ENCODE measurements at places on chromosomes 2 and 18.

DNA sequence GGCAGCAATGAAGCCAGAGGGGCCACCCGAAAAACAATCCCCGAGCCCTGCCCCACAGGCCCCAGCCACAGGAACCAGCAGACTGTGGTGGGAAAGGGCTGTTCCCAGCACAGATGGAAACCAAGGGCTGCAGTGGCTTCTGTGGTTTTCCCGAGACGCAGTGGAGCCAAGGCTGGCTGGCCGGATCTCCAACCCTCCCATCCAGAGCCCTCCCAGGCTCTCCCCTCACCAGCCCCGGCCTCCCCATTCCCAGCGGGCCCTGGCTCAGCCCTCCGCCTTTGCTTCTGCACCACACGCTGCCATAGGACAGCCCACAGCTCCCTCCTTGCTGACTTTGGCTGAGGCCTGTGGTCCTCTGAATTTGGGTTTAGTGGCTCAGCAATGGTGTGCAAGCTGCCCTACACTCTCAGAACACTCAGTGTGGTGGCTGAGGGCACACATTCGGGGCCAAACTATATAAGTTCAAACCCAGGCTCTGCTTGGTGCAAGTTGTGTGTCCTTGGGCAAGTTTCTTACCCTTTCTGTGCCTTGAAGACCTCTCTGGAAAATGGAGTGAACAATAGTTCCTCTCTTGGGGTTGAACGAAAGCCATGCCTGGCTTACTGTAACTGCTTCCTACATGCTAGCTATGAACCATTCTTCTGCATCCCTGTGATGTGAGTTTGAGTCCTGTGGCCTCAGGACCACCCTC is 200.1 kb downstream of the SMAD7 start:
- no peak for DNase-seq

DNA sequence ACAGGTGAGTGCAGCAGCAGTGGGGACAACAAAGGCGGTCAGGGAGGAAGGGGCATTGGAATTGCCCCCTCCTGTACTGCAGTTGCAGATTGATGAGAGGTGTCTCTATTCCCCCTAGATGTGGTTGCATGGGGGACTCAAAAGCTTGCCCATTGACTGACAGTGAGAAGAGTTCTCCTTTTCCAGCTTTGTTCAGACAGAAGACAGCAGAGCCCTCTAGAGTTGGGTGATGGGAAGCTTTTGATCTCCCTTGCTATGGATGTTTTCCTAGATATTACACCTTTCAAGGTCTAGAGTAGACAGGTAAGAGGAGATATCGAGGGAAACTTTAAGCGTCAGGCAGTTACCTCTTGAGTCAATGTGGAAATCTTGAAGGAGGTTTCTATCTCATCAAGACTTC is 2.9 kb downstream of the PROKR1 start:
- peak; percentile 12 for DNase-seq

GRCh38 chr2:220956429-220956828 is 615.7 kb downstream of the EPHA4 start:
- no peak for DNase-seq

DNA sequence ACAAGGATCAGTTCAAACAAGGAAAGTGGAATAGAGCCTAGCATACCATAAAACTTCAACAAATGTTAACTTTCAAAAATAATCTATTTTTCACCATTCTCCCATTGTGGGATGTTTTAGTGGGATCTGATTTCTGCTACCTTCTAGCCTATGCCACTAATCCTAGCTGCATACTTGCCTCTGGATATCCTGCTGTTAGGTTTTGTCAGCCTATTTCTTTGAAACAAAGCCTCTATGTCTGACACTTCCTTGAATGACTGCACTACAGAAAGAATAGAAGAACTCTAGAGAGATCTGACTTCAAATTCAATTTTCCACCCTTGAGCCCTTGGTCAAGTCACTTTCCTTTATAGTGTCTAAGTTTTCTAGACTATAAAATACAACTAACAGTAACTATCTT is 291.5 kb downstream of the PTH2R start:
- no peak for DNase-seq

DNA sequence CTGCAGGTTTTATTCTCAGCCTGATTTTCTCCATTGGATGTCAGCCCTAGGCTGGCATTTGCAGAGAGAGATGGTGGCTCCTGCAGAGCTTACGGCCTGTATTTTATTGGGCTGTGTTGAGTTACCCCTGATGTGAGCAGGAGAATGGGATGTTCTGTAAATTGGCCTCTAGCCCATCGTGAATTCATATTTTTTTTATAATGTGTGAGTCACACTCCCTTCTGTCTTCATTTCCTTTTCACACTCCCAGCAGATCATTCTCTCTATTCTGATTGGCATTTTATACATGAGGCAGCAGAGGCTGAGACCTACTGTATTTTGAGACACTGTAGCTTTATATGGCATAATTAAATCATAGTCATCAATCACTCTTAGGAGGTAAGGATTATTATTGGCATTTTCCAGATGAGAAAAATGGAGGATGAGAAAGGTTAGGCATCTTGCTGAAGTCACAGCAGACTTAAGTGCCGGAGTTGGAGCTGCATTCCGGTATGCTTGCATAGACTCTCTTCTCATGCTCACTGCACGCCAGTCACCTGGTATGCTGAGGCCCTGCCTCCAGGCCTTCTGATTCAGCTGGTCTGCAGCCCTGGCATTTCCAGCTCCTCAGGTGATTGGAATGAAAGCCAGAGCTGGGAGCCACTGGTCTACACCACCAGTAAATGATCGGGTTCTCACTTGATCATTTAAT is 142.4 kb downstream of the NEDD4L start:
- DNase-seq: peak; percentile 62

DNA sequence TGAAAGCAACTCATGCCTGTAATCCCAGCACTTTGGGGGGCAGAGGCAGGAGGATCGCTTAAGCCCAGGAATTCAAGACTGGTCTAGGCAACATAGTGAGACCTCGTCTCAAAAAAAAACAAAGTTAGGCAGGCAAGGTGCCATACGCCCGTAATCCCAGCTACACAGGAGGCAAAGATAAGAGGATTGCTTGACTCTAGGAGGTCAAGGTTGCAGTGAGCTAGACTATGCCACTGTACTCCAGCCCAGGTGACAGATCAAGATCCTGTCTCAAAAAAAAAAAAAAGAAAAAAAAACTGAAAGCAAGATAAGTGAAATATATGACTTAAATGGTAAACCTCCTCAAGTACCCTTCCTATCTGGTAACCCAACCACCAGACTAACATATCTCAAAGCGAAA is 59.8 kb downstream of the USP34 start:
- DNase-seq: no peak

DNA sequence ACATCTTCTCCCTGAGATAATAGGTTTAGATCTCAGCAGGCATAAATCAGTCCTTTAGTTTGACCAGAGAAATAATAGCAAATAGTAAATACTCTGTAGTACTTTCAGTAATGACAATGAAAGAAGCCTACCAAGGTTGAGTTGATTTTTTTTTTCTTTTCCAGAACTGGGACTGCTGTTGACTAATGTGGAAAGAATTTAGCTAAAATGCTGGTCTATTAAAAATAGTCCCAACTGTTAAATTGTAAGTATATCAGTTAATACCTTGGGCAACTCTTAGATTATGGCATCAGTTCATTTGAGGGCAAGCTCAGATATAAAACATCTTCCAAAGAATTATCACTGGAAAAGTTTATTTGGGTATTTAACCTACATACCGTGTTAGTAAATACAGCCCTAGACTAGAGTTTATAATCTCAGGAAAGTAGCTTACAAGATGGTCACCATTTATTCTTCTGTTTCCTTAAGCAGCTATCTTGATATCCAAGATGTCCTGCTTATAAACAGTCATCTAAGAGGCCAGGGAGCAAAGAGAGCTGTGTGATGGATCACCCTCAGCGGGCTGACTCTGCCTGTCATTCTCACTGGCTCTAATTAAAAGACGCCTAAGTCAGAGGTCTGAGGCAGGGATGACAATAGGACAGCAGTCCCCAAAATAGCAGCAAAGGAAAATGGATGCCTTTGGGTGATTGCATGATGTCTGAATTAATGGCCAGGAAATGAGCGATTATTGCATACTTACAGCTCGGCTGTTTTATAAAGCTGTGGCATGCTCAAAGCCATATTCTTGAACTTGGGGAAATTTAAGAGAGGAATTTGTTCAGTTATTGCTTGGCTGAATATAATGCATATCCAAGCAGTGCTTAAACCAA is 121.3 kb downstream of the MTX2 start:
- no peak for DNase-seq

DNA sequence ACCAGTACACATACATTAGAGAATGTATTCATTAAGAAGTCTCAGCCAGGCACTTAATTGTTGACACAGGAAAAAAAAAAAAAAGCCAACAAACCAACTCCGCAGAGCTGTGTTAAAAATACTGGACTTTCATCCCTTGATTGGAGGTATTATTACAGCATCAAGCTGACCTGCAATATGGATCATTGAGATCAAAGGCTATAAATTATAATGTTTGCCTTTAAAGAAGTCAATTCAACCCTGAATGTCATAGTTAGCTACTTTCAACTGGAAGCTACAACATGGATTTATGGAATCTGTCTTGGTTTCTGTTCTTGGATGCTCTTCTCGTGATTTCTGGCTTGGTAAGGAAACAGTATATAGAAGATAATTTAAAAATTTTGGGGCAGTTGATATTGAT is at the start of gene MEP1B:
Gene MEP1B, plus strand, starts transcription at position 250 of the 400 bp plus-strand sequence. Its CDS starts 32 bp downstream, at position 282.
- DNase-seq: no peak

DNA sequence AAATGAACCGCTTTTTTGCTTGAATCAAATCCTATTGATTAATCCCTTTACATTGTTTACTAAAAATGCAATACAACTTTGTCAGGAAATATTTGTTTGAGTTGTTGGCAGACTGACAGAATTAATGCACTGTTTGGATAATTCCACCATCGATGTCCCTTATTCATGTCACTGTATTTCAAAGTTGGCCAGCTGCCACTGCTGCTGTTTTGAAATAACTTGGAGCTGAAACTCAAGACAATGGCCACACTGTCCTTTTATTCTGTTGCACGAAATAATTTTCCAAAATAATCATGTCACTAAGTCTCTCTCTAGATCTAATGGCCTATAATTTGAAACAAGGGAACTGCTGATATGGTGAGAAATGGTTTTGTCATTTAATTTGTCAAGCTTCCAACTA is 55.2 kb upstream of the PAX3 start:
- DNase-seq: no peak

GRCh38 chr18:61982475-61982874 is 89.7 kb upstream of the RNF152 start:
- DNase-seq: no peak

DNA sequence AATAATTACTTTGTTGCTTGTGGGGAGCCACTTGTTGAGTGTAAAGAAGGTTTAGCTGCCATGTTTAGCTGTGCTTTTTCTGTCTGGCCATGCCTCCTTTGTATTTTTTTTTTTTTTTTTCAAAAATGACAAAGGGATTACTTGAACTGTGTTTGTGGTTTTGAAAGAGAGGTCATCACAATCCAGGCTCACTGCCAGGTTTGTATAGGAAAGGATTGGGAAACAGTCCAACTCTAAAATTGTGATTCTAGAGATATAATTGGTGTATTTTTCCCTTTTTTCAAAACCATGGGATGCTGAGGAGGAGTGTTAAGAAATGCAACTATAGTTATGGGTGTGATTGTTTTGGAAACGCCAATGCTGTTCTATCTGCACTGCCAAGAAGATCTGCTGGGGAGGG is 4.3 kb downstream of the ITPRIPL1 start:
- DNase-seq: no peak

DNA sequence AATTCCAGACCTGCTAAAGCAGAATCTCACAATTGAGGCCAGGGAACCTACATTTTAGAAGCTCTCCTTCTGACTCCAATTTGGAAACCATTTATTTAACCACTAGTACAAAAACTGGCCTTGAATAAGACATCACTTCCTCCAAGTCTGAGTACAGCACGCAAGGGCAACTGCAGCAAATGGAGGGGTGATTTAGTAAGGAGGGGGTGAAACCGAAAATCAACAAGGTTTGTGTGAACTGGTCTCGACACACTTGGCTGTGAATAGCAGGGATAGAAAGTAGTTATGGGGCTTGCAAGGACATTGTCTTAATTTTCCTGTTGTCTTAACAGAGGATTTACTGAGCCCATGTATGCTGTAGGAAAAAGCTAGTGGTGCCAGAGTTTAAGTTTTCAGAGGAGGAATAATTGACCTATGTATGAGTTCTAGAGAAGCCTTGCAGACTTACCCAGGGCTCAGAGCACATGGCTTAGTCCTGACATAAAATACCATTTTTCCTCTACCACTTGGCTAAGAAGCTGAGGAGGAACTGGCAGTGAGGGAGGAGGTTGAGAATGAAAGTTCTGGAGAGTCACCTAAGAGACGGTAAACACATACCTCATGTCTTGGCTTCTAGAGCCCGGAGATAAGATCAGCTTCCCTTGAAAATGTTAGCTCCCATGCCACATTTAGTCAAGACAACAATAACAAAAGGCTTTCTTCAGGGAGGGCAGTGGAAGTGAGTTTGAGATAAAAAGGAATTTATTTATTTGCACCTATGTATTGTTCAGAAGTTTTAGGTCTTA is 114.8 kb downstream of the SMAD2 start:
- DNase-seq: peak; percentile 37

DNA sequence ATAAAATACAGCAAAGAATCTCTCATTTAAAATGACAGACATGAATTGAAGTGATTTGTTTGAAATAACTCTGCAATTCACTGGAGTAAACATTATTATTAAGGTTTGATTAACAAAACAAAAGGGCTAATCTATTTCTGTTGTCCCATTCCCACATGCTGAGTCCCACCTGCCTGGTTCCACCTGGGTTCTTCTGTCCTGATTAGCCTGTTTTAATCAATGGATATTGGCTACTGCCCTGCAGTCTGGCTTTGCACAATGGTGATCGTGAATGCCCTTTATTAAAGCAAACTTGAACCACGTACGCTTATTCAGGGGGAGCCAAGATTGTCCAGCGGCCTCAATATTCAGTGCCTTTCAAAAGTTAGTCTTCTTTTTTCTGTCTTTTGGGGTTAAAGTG is 72.8 kb upstream of the CDH19 start:
- DNase-seq: no peak

GRCh38 chr2:35063836-35064235 is 1291.7 kb upstream of the CRIM1 start:
- no peak for DNase-seq
